ENCODE measurements at places on chromosomes 7 and 10.
A peak's percentile ranks its signal among the peaks of the same experiment; 100 is the strongest.

DNA sequence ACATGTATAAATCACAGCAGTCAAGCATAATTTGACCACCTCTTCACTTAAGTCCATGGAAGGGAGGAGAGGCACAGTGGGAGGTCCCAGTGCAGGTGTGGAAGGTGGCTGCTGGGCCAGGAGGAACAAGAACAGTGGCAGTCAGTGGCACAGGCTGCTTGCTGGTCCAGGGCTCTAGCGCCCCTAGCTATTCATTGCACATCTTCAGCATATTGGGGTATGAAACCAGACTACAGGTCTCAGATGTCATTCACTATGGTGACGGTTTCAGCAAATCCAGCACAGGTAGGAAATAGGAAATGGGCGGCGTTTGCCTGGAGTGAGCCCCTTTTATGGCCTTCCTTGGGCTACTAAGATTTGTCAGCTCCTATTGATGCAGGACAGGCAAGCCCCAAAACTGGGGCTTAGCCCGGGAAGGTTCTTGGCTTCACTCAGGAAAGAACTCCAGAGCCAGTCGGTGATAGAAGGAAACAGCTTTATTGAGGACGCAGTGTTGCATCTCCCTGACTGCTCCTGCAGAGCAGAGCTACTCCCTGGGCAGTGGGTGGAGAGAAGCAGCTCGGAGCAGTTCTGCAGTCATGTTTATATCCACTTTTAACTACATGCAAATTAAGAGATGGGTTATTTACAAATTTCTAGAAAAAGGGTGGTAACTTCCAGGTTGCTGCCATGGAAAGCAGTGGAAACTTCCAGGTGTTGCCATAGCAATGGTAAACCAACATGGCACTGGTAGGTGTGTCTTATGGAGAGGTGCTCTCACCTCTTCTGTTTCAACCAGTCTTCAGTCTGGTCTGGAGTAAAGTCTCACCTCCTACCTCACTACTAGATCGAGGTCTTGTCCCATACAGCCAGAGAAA is 608.8 kb downstream of the PARD3 start:
- DNase-seq = no peak

- DNase-seq = no peak
These were observed 127.7 kb downstream of the DYNC1I1 start for GRCh38 chr7:95899919-95900513.

- DNase-seq = no peak
These were observed 8.2 kb upstream of the RHBDD2 start for GRCh38 chr7:75870557-75871161.

DNA sequence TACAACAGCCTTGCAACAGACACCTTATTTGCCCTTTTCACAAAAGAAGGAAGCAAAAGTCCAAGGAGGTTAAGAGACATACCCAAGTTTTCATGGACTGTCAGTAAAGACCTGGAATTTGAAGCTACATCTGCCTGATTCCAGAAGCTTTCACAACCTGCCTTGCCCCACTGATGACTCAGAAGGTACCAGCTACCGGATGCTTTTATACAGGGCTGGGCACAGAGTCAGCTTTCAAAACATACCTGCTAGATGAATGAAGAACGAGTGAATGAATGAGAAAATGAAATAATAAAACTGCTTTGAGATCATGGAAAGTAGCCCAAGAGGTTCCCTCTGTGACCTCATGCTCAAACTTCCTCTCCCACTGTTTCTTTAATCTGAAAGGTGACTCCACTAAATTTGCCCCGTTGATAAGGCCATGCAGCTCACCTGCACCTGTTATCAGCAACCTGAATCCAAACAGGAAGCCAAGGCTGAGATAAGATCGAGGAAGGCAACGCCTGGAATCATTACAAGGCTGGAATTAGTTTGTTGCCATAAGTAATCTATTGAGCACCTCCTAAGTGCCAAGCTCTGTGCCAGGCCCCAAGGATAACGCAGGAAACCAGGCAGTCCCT is 151.5 kb downstream of the WDR11 start:
- DNase-seq = no peak

DNA sequence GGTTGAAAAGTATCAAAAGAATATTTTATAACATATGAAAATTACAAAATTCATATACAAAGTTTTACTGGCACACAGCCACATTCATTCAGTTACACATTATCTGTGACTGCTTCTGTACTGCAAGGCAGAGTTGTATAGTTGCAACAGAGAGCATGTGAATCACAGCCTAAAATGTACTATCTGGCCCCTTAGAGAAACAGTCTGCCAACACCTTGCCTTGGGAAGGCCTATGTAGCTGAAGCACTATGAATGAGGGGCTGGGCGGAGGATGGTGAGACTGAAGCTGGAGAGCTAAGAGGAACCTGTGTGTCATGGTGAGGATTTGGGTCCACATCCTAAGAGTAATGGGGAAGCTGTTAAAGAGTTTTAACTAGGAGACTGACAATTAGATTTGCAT is 35.7 kb downstream of the PDZD8 start:
- no peak for DNase-seq

GRCh38 chr10:58651040-58651439 is 138.4 kb downstream of the BICC1 start:
- DNase-seq = no peak

GRCh38 chr7:156106107-156106426 is 293.8 kb upstream of the SHH start:
- DNase-seq = no peak

DNA sequence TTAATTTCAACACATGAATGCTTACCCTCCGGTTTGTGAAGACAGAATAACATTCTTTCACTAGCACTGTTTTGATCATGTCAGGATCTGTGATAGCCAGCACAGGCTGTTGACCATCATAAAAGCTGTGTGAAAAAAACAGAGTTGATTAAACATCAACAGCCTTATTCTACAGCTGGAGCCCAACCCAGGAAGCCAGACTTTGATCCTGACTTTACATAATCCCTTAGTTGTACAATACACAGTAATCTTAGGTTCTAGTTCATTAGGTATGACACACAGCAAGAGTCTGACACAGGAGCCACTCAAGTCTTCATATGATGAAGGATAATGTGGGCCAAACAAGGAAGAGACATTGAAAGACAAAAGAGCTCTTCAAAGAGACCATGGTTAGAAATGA is 11.4 kb downstream of the CYP3A4 start:
- DNase-seq = no peak

DNA sequence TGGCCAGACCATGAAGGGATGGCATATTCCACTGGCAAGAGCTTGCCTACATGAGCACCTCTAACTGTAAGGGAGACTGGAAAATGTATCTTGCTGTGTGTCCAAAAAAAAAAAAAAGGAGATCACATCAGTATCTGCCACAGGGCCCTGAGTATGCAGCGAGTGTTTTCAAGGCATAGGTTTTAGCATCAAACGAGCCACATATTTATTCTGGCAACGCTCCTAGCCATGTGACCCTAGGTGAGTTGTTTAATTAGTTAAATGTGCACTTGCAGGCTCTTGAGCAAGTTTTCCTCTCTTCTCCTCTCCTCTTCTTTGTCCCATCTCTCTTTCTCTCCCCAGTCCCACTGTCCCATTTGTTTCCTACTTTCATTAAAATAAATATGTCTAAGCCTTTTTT is 428.7 kb upstream of the AKR1E2 start:
- no peak for DNase-seq

- DNase-seq = no peak
These were observed 176.1 kb upstream of the TNS3 start for GRCh38 chr7:47757921-47758411.

GRCh38 chr10:130484468-130485180 is 348.4 kb downstream of the GLRX3 start:
- no peak for DNase-seq

- DNase-seq = no peak
These were observed 285.0 kb downstream of the SUGCT start for GRCh38 chr7:40419806-40420205.

GRCh38 chr10:3776796-3777571 is 8.0 kb downstream of the KLF6 start:
- no peak for DNase-seq

DNA sequence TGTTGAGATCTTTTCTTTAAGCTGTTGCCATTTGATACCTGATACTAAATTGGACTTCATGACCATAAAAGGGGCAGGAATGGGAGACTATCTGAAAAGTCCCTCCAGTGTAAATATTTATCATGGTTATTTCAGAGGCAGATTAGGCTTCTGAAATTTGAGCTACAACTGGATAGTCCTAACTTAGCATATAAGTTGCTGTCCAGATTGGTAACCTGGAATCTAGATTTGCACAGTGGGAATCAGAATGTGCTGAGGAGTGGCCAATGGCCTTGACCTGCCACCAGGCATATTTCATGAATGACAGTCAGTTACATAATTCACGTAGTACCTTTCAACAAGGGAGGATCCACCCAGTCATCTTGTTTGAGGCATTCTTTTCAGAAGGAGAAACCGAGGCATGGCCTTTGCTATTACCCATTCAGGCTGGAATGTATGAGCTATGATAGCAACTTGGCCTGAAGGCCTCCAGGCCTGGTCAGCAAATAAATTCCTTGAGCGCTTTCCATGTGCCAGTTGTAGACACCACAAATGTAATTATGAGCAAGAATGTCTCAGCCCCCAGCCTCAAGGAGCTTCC is 80.0 kb downstream of the EEPD1 start:
- no peak for DNase-seq

DNA sequence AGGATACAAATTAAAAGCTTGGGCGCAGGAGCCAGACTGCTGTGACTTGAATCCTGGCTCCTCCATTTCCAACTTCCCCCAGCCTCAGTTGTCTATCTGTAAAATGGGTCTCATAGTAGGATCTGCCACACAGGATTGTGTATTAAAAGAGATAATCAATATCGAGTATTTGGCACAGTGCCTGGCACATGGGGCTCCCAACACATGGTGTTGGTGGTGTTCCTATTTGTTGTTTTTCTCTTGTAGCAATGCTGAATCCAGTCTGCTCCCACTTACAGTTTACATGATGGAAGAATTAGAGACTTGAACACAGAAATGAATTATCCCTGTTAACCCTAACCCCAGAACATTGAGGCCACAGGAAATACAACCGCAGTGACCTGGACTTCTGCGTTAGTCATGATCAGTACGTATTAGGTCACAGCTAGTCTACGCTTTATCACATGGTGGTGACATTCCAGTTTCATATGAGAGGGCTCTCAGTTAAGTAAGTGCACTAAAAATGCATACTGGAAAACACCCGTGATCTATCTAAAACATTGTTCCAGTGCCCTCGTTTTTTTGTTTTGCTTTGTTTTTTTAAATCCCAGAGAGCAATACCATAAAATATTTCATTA is 169.5 kb upstream of the KLF14 start:
- no peak for DNase-seq

DNA sequence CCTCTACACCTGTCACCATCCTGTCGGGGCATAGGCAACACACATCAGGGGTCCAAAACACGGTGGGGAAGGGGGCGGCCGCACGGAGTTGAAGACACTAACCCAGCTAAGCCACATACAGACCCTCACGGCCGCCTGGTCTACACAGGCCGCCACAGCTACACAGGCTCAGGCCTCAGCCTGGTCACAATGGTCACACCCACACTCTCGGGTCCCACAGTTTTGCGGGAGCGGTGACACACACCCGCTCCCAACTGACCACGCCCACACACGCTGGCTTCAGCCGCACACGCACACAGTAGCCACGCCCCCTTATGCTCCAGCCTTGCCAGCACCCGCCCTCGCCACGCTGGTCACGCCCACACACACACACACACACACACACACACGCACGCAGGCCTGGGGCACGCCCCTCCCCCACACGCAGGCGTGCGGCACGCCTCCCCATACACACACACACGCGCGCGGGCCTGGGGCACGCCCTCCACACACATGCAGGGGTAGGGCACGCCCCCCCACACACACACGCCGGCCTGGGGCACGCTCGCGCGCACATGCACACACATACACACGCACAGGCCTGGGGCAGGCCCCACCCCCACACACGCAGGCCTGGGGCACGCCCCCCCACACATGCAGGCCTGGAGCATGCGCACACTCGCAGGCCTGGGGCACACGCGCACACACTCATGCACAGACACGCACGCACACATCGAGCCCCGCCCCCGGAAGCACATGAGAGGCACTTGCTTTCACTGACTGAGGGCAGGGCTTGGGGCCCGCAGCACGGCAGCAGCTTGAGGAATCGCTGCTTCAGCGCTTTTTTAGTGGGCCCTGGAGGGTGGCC is 12.3 kb upstream of the OGA start:
- peak; percentile 4 for DNase-seq
